Cardiac septum (tissue), 1 donor: ENCODE measurements at places on chromosomes 4 and X. TPM values are rescaled to one million over a fixed set of nuclear protein-coding genes. Genes with fewer than 3 reads are reported as not detected.

The SPCS3 gene
- 115 TPM for total RNA-seq

The CXCL8 gene
- total RNA-seq, result 1.2 TPM

The RBMXL3 gene
- not detected for total RNA-seq

The KLF8 gene
- total RNA-seq, result 3.6 TPM

The PDE6B gene
- total RNA-seq, result 4.8 TPM

The ARX gene
- total RNA-seq, result not detected

The BEX5 gene
- not detected for total RNA-seq

The HAND2 gene
- 161 TPM for total RNA-seq

The SSX4 gene
- total RNA-seq, result not detected

DNA sequence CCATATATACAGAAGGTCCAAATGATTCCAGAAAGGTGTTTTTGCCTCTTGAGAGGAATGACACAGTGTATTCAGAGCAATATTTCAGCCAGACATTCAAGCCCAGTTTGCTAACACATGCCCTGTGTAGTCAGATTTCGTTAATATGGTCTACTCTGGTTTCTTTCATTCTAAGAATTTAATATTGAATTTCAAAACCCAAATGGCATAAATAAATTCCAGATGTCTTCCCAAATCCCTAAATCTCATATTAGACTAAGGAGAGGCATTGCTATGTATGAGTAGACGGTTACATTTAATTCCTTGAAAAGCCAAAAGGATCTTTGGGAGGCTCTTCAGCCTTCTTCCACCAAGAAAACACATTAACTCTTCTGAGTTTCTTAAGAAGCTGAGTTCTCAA lies 66.3 kb upstream of the C1QTNF7 start:
- no peak for DNase-seq

GRCh38 chr4:37981425-37981824 lies 21.2 kb downstream of the PTTG2 start:
- DNase-seq, result no peak

DNA sequence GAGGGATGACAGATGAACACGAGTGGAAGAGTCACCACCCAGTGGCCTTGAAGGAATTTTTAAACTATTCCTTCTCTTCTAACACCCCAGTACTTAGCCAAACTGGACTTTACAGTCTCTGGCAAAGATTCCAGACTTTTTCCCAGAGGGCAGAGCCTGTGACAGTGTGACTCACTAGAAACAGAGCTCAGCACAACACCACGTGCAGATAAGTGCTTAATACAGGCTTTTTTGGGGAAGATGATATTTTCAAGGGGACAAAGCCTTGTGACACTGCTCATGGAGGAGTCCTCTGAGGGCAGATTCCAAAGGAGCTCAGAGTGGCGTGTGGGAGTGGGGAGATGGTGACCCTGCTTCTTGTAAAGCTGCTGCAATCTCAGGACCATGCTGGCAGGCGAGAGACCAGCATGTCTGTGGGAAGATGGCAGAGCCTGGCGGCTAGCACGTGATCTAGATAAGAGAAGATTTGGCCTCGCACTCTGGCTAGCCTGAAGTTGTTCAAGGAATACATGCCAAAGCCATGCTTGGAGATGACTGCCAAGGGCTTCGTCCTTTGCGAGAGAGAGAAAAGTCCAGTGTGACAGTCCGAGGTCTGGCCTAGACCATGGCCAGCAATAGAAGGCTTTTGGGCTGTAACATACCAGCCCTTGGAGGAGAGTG lies 2.4 kb downstream of the RAB33A start:
- no peak for DNase-seq

DNA sequence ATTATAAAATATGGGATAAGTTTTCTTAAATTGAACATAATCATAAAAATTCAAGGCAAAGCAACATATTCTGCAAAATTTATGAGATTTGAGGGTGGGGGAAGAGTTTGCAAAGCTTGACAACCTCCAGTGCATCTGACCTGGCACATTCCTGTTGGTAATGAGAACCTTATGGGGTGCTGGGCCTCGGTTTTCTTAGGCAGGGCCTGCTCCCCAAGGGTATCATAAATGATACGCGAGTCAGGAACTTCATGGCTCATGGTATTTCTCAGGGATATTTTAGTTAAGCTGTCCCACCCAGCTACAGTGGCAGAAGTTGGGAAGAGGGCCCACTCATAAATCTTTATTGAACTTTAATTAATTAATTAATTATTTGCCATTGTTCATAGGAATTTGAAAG lies 13.2 kb downstream of the AFF2 start:
- DNase-seq, result no peak

DNA sequence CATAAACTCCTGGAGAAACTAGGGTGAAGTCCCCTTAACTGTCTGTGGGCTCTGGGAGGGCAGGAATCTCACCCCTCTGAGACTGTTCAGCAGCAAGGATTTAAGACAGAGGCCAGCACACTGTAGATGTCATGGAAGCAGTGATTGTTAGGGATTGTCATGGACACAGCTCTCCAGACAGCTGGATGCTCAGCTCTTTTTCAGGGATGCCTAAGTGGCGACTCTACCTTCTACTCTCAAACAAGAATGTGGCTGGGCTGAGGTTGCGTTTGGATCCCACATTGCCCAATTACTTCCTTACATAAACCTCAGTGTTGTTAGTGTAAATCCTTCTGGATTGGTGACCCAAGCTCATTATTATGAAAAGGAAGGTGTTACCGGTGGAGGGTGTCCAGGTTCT lies 291.9 kb upstream of the VCX3A start:
- no peak for DNase-seq

GRCh38 chrX:20571611-20572010 lies 304.9 kb upstream of the RPS6KA3 start:
- DNase-seq, result no peak

DNA sequence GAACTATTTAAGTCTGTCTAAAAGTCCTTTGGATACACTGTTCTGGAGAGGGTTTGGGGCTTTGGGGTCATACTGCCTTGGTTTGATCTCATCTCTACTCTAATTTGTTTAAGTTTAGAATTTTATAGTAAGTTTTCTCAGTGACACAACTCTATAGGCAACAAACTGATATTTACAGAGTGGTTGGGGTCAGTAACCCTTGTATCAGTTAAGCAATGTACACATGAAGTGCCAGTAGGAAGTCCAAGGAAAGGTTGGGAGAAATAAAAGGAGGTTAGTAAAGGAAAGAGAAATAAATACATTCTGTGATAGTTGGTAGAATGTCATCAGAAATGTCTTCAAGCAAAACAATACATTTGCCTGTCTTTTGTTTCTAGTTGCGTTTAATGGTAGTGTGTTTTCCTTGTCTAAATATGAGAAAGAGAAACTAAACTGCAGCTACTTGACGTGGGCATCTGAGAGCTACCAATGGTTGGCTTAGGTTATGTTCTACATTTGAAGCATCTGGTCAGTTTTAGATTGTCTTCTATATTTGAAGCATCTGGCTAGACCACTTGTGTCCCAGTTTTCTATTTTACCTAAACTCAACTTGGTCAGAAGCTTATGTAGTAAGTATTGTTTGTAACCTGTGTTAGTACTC lies 6.9 kb downstream of the ATP7A start:
- no peak for DNase-seq

DNA sequence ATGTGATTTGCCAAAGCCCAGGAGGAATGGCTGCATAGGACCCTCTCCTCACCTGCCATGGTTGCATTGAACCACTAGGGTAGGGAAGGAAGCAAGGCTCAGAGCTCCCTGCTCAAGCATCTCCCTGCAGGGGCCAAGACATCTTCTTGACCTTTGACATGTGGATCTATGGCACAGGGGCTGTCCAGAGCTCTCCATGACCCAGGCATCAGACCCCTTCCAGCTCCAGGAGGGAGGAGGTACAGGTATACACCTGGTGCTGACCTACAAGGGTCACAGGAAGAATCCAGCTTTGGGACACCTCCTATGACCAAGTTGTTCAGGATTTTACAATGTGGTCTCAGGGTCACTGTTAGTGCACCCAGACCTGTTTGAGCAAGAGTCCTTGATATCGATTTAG lies 23.2 kb upstream of the ASMTL start:
- no peak for DNase-seq

DNA sequence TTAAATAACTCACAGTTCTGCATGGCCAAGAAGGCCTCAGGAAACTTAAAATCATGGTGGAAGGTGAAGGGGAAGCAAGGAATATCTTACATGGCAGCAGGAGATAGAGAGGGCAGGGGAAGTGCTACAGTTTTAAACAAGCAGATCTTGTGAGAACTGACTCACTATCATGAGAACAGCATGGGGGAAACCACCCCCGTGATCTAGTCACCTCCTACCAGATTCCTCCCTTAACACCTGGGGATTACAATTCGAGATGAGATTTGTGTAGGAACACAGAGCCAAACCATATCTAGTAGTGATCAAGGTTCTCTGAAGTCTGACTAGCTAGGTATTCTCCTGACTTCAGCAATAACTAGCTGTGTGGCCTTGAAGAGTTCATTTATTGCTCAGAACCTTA lies 56.0 kb downstream of the BANK1 start:
- DNase-seq, result no peak

- no peak for DNase-seq
Measured at GRCh38 chr4:99024481-99025275, 29.2 kb downstream of the METAP1 start.

DNA sequence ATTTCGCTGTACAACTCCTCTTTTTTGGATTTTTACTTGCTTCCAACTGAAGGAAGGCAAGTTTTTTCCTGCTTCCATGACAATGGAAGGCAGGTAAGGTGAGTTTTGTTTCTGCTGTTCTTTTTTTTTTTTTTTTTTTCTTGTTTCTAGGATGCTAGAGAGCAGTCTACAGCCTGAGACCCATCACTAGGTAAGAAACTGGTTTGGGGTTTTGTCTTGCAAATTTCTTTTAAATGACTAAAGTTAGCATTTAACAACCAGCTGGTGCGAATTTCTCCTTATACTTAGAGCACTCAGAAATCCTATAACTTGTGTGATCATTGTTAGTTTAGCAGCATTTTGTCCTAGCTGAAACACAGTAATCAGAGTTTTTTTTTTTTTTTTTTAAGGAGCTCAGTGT lies 378.4 kb upstream of the CNKSR2 start:
- DNase-seq, result no peak

GRCh38 chrX:111779582-111779981 lies 96.4 kb upstream of the TRPC5OS start:
- no peak for DNase-seq

DNA sequence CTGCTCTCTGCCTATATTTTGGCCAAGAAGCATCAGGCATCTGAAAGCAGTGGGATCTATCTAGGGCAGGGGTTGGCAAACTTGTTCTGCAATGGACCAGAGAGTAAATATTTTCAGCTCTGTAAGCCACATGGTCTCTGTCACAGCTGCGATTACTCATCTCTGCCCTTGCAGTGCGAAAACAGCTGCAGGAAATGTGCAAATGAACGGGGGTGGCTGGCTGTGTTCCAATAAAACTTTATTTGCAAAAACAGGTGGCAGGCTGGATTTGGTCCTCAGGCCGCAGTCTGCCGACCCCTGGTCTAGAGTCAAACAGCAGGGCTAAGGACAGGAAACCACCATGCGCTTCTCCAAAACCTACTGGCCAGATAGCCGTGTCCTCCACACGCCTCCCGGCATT lies 48.6 kb downstream of the ACOX3 start:
- no peak for DNase-seq

GRCh38 chr4:39933671-39934590 lies 43.8 kb downstream of the PDS5A start:
- no peak for DNase-seq

GRCh38 chrX:16678689-16679088 lies 28.7 kb downstream of the S100G start:
- DNase-seq, result no peak

DNA sequence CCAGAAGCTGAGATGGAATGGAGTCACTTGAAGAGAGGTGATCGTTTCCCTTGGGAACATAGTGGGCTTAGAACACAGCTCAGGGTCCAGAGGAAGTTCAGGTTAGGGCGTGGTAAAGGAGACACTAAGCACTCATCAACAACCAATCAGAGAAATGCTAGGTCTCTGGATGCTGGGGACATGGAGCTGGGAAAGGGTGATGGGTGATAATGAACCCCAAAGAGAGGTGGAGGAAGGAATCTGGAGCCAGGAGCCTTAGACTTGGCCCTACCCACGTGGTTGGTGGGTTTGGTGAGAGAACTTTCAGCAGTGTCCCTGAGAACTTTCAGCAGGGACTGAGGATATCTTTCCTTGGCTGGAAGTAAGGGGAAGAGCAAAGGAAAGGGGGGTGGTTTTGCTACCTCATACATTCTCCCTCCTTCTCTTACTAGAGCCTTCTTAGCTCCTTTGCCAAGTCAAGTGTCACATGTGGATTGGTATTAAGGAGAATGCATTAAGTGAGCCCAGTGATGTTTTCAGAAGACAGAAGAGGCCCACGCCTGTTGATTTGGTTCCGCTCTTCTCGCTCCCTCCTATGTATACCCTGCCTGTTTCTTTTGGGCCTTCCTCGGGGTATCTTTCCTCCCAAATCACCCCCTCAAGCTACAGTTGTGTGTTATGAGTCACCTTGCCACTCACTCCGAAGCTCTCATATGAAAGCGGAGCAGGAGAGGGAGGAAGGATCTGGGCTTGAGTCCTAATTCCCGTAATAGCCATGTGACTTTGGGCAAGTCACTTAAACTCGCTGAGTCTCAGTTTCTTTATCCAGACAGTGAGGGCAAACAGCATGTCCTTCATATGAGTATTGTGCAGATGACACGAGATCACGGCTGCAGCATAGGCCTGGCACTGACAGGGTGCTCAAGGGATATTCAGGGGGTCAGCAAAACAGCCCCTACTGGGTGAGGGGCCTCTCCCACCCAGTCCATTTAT lies 63.1 kb downstream of the TSC22D3 start:
- DNase-seq, result peak; percentile 47

- DNase-seq, result no peak
Measured at GRCh38 chr4:48832571-48832970, 1.7 kb downstream of the OCIAD1 start.

GRCh38 chrX:130083107-130083490 lies 27.2 kb downstream of the ELF4 start:
- no peak for DNase-seq

DNA sequence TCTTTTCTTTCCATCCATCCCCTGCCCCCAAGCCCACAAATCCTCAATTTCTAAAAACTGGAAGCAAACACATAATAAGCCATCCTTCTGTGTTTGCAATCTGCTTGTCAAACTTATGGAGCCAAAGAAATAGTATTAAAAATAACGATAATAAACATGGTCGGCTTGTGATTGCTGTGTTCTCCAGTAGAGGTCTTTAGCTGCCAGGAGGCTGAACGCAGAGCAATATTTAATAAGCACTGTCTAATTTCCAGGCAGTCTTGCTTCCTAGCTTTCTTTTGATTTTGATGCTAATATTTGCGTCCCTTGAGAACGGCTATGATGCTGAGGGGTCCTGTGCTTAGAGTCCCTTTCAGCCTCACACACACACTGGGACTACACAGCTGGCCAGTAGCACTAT lies 3.2 kb upstream of the HELT start:
- no peak for DNase-seq
